Stimulated activated CD4-positive, alpha-beta T cell treated with anti-CD3 and anti-CD28 coated beads, Interleukin-2, amount 100 ng/mL, for 48 hours (primary cell): ENCODE measurements at places on chromosomes 12 and 14.

DNA sequence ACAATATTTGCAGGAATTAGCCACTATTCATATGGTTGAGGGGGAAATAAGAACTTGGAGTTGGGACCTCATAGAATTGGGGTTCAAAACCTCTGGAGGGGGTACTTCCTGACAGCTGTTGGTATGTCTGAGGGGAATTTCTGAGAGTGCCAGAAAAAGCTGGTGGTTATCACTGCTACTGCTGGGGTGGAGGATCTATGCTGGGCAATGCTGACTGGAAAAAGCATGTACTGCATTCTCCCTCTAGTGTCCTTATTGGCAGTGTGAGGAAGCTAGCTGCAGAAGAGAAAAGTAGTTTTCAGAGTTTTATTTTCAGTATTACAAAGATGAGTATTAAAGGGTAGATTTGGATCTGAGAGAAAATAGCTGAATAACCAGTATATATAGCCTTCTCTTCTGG is 88.8 kb downstream of the FUT8 start:
- no peak for DNase-seq

- no peak for DNase-seq
Observed at GRCh38 chr14:99270458-99271220, 1.4 kb downstream of the BCL11B start.

DNA sequence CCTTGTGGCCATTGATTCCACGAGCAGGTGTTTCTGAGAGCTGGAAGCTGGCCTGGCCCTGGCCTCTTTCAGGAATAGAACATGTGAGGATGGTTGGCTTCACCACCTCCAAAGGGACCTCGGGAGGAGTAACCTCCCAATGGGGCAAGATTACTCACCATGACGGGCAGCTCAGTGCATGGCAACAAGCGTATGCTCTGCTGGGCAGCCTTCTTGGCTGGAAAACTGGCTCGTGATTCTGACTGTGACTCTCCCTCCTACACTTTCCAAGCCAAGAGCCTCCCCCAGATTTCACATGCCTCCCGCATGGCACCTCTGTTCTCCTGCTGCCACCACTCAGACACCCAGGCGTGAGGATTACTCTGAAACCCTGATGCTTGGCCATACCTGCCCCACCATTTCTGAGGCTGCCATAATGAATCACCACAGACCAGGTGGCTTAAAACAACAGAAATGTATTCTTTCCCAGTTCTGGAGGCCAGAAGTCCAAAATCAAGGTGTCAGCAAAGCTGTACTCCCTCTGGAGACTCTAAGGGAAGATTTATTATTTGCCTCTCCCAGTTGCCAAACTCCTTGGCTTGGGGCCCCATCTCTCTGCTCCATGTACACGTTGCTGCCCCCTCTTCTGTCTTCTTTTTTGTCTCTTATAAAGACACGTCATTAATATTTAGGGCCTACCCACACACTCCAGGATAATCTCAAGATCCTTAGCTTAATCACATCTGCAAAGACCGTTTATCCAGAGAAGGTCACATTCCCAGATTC is 215.9 kb downstream of the CHST11 start:
- DNase-seq = no peak

- no peak for DNase-seq
Observed at GRCh38 chr14:74843653-74844052, 32.3 kb downstream of the PROX2 start.

- peak; percentile 6 for DNase-seq
Observed at GRCh38 chr14:93033983-93034670, 81.6 kb downstream of the ITPK1 start.

DNA sequence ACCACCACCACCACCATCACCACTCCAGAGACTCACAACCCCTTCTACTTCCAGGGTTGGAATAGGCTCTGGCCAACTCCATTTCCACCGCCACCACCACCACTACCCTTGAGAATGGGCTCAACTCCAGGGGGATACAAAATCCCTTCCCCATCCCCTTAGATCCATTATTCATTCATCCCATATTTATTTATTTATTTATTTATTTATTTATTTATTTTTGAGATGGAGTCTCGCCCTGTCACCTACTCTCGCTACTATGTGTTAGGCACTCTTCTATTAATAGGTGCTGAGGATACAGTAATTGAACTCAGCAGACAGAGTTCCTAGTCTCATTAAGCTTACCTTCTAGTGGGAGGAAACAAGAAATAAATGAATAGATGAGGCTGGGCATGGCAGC is 4.8 kb upstream of the ADCY6 start:
- DNase-seq = no peak

GRCh38 chr14:78119440-78119839 is 50.7 kb upstream of the NRXN3 start:
- no peak for DNase-seq

GRCh38 chr12:77796775-77797174 is 33.9 kb upstream of the NAV3 start:
- no peak for DNase-seq

DNA sequence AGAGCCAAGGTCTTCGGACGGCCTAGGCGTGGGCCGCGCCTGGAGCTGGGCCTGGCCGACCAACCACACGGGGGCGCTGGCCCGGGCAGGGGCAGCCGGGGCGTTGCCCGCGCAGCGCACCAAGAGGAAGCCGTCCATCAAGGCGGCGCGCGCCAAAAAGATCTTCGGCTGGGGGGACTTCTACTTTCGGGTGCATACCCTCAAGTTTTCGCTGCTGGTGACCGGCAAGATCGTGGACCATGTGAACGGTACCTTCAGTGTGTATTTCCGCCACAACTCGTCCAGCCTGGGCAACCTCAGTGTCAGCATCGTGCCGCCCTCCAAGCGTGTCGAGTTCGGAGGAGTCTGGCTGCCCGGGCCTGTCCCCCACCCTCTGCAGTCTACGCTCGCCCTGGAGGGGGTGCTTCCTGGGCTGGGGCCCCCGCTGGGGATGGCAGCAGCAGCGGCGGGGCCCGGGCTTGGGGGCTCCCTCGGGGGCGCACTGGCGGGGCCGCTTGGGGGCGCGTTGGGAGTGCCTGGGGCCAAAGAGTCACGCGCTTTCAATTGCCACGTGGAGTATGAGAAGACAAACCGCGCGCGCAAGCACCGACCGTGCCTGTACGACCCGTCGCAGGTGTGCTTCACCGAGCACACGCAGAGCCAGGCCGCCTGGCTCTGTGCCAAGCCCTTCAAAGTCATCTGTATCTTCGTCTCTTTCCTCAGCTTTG is 4.4 kb upstream of the SHMT2 start:
- peak; percentile 72 for DNase-seq

- DNase-seq = no peak
Observed at GRCh38 chr14:56555921-56556570, 23.6 kb upstream of the TMEM260 start.

GRCh38 chr12:54140588-54141388 is 48.0 kb downstream of the SMUG1 start:
- DNase-seq = no peak

DNA sequence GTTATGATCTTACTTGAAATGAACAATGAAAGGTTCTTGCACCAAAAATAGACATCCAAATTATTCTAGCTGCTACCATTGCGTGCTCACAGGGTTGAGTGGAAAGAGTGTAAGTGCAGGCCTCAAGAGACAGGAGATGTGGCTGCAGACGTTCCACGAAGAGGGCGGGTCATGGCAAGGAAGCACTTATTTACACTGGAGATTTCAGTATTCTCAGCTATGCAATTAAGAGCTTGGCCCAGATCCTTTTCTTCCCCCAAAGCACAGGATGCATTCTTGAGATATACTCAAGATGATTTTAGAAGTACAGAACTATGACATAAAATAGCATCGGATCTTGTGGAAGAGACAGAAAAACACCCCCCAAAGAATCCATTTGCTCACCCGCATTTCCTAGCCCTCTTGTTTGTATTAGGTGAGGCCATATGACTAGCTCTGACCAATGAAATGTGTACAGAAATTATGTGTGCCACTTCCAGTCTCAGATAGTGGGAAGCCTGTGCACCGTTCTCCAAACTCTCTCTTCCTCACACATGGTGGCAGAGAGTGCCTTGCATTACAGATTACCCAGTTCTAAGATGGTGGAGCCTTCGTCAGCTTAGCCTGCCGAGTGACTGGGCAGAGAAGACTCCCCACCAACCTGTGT is 261.4 kb downstream of the TTC8 start:
- DNase-seq = no peak

- no peak for DNase-seq
Observed at GRCh38 chr12:24111616-24112015, 162.1 kb upstream of the SOX5 start.

DNA sequence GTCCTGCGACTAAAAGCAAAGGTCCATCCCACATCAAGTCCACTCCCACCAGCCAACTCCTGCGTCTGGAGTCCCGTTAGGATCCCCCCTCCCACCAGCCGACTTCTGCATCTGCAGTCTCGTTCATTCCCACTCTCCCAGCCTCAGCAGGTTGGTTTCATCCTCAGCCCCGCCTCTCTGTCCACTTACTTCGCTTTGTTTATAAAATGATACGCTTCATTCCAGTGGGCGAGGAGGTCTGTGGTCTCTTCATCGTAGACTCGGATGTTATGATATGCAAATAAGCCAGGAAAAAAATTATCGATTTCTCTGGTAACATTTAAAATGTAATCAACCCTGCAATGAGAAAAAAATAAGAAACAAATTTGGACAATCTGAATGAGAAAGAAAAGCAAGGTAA is 56.8 kb downstream of the SSH1 start:
- no peak for DNase-seq

- DNase-seq = no peak
Observed at GRCh38 chr14:56170028-56170427, 51.8 kb downstream of the PELI2 start.

DNA sequence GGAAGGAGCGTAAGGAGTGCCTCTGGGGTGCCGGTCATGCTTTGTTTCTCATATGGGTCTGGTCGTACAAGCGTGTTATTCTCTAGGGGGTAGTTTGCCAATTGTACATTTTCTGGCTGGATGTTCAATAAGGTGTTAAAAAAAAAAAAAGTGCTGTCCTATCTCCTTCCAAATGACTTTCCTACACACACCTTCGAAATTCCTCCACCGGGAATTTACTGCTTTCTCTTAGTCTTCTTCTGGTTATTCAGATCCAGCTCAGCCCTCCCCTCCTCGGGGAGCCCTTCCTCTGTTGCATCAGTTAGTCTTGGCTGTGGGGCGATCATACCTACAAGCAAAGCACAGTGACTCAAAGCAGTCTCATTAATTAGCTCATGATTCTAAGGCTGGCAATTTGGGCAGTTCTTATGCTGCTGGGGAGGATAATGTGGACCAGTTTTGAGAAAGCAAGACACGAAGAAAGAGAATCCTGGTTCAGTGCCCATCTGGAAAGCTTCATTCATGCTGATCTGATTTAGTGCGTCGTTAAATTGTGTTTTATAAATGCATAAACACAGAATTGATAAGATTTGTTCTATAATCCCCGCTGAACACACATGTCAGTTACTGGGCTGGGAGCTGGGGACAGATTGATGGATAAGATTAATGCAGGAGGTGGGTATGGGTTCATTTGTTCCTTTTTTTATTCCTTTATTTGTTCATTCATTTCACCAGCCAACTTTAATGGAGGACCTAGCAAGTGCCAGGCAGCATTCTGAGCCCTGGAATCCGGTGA is 9.2 kb upstream of the CLMN start:
- no peak for DNase-seq

DNA sequence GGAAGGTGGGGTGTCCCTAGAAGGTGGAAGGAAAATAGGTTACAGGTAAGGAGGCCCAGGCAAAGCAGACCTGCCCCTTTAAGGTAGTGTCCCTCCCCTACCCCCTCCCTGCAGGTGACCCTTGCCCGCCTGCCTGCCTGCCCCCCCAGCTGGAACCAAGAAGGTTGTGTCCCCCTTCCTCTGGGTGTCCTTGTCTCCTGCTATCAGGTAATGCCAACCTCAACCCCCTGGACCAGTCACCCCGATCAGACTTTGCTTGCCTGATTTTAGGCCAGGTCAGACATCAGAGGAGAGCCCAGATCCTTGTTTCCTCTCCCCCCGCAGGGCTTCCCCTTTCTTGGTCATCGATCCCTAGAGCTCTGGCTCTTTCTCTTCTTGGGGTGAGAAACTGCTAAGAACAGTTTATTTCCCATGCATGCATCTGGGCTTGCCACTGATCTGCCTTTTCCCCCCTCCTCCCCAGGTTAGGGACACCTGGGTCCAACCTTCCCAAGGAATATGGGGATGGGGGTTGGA is at the start of gene SLC39A5:
TSS of gene SLC39A5 (plus strand) at position 136 of the 516 bp plus-strand sequence. CDS start 1,224 bp downstream, outside the sequence.
- DNase-seq = no peak

- DNase-seq = no peak
Observed at GRCh38 chr14:101903111-101903561, 61.2 kb upstream of the DYNC1H1 start.

DNA sequence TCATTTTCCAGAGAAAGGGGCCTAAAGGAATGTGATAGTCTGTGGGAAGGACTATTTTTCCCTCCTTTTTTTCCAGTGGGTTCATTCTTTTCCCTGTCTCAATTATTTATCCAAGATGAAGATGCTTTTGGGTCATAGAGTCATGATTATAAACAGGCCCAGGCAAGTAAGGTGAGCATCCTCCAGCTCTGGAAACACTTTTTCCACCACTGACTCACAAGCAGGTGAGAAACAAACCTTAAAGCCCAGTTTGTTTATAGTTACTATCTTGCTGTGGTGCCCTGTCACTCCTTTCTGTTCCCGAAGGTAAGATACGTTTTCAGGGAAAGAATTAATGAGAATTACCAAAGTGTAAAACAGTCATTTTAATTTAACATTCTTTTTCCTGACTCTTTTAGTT is 107.7 kb upstream of the IFNG-AS1 start:
- no peak for DNase-seq

- DNase-seq = no peak
Observed at GRCh38 chr12:42615006-42615405, 25.5 kb upstream of the PRICKLE1 start.

DNA sequence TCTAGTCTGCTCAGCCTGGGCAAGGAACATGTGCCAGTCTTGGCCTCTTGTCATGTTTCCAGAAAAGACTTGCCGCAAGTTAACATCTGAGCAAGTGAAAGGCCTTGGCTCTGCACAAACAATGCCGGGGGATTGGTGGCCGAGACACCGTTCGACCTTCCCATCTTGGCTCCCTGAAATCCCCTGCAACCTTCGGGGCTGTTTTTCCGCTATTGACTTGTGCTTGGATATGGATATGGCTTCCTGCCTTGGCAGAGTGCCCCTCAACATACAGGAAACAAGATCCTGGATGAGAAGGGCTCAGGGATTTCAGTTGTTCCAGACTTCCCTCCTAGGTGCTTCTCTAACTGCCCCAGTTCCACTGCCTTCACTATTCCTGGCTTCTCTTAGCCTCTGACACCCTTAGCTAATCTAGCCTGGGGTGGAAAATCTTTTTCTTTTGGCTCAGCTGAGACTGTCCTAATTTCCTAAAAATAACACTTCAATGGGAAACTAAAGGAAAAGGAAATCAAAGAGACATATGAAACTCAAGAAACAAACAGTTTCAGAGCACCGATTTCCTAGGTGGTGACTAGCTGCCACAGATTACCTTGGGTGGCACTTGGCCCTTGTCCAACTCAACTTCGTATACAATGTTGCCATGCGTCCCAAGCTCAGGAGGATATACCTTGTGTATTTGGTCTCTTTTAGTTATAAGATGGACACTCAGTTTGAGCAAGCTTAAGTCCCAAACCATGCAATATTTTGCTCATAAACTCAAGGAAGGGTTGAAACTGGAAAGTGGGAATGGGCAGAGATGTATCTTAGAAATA is 33.9 kb downstream of the RDH12 start:
- DNase-seq = no peak

GRCh38 chr12:24044941-24045703 is 95.7 kb upstream of the SOX5 start:
- DNase-seq = no peak
